Vagina (tissue), 2 donors: ENCODE measurements at places on chromosomes 11 and 22. TPM values are rescaled to one million over a fixed set of nuclear protein-coding genes. Genes with fewer than 3 reads are reported as not detected.
A peak's percentile ranks its signal among the peaks of the same experiment; 100 is the strongest.

DNA sequence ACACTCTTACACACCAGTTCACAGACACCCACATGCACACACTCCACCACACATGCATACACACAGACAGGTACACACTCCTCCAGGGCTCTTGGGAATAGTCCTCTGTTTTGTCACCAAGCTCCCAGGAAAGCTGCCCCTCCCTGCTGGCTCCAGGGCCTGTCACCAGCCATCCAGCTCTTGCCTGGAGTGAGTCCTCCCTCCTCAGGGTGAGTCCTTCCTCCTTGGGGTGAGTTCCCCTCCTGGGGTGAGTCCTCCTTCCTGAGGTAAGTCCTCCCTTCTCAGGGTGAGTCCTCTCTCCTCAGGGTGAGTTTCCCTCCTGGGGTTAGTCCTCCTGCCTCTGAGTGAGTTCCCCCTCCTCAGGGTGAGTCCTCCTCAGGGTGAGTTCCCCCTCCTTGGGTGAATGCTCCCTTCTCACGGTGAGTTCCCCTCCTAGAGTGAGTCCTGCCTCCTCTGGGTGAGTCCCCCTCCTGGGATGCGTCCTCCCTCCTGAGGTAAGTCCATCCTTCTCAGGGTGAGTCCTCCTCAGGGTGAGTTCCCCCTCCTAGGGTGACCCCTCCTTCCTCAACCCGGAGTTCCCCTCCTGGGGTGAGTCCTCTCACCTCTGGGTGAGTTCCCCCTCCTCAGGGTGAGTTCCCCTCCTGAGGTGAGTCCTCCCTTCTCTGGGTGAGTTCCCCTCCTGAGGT, 100.6 kb upstream of the FGF3 start:
- DNase-seq, result no peak
- H3K4me3 ChIP-seq, result no peak overlapping the region
- peaks cover 23% of the 10 kb centered on the region for H3K4me1 ChIP-seq
- H3K27ac ChIP-seq, result no peak overlapping the region
- no peaks in the 10 kb centered on the region for H3K27me3 ChIP-seq

- H3K36me3 ChIP-seq, result no peaks in the 10 kb centered on the region
- peak overlapping the region; percentile 19 for H3K4me3 ChIP-seq
- no peak for DNase-seq
- H3K27ac ChIP-seq, result peak overlapping the region; percentile 62
- H3K4me1 ChIP-seq, result peaks cover 57% of the 10 kb centered on the region
- H3K27me3 ChIP-seq, result no peaks in the 10 kb centered on the region
Measured at GRCh38 chr11:13338019-13338426, 60.4 kb downstream of the BMAL1 start.

MRGPRE gene
- not detected for total RNA-seq

SNAP29 gene
- 18.9 TPM for total RNA-seq
